CD4-positive, alpha-beta T cell treated with Interleukin-2 at 100 ng/mL for 4 hours (primary cell): ENCODE measurements at places on chromosomes 1 and 21.

GRCh38 chr1:226558036-226558650, 9.6 kb downstream of the STUM start:
- no peak for DNase-seq

DNA sequence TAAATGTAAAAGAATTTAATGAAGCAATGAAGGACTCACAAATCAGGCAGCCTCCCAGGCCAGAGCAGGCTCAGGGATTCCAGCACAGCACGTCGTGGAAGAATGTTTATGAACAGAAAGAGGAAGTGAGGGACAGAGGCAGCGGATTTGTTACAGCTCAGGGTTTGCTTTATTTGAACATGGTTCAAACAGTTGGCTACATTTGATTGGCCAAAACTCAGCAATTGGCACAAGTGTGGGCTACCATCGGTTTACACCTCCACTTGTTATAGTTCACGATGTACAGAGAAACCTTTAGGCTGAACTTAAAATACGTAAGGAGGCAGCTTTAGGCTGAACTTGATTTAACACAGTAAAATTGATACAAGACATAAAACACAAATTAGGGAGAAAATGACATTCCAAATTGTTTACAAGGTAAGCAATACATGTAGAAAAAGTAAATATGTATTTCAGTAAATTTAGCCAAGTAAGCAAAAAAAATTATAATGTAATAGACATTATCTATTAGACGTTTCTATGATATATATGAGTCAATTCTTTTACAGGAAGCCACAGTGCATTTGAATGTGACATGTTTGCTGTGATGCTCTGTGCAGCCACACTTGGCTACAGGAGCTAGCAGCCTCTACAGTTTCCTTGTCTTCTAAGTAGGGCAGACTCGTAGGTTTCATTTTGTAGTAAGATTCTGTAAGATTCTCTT, 126.5 kb downstream of the ADSS2 start:
- DNase-seq = peak; percentile 67

DNA sequence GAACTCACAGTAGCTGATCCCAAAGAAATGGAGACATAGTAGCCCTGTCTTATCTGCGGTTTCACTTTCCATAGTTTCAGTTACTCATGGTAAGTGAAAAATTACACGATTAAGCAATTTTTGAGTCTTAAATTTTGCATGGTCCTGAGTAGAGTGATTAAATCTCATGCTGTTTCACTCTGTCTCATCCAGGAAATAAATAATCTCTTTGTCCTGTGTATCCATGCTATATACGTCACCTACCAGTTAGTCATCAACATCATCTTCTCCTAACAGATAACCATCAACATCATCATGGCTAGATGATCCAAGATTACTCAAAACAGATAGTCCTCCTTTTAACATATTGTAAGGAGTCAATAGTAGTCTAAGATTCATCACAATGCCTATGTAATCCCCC, 1589.3 kb downstream of the BRINP3 start:
- DNase-seq = no peak

GRCh38 chr1:171142416-171143385, 42.4 kb upstream of the FMO2 start:
- no peak for DNase-seq

GRCh38 chr21:32065654-32066053, 192.8 kb downstream of the HUNK start:
- DNase-seq = no peak

GRCh38 chr1:218380125-218380977, 35.2 kb downstream of the TGFB2 start:
- DNase-seq = no peak

GRCh38 chr1:220890602-220891001, 11.4 kb downstream of the HLX start:
- no peak for DNase-seq

DNA sequence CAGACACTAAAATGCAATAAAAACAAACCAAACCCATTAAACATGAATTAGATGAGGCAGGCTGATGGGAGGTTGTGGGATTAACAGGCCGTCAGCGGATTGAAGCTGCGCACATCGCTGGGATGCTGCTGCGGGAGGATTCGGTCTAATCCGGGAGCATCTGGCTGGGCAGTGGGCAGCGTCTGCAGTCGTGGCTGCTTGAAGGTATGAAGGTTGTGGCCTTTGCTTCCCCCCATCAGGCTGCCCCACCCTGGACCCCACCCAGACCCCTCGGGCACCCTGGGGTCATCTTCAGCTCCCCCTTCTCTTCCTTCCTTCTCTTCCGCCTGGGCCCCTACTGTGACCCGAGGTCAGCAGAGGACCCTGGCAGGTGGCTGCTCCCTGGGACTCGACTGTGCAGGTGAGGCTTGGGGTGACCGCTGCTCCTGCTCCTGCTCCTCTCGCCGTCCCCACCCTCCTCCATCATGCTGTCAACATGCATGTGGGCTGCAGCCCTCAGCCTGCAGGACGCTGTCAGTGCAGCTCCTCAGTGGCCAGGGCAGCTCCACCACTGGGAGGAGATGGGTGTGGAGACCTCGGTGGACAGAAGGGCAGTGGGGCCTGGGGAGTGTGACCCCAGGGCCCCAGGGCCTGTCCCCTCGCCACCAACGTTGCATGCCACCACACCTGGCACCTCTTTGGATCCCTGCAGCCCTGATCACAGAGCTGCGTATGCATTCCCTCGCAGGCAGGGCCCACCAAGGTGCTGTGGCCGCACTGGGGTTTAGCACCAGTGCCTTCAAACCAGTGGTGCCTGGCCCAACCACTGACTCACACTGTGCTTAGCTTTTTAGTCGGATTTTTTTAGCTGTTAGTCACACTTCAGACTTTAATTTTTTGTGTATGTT, 112.2 kb upstream of the COL6A1 start:
- DNase-seq = no peak

DNA sequence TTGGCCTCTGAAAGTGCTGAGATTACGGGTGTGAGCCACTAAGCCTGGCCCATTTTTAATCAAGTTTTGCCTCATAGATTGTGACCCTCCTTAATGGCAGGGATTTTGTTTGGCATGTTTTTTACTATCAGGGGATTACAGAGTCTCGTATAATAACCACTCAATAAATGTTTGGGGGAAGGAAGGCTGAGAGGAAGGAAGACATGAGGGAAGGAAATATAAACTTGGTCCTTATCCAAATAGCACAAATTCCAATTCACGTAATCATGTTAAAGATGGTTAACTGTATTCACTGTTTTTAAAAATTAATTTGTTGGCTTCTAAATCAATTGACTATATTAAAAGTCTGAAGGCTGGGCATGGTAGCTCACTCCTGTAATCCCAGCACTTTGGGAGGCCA, 30.9 kb upstream of the SERTAD4 start:
- DNase-seq = no peak

GRCh38 chr1:204128464-204128963, 23.3 kb downstream of the ETNK2 start:
- no peak for DNase-seq

- no peak for DNase-seq
These were observed 47.2 kb upstream of the ECE1 start for GRCh38 chr1:21337454-21337927.

- peak; percentile 12 for DNase-seq
These were observed 18.1 kb downstream of the PLOD1 start for GRCh38 chr1:11952455-11953109.

- DNase-seq = no peak
These were observed 71.1 kb downstream of the RABGAP1L start for GRCh38 chr1:174230399-174230798.

GRCh38 chr1:170703591-170703990, 39.7 kb downstream of the PRRX1 start:
- DNase-seq = no peak

- DNase-seq = no peak
These were observed 1.4 kb upstream of the MIA3 start for GRCh38 chr1:222616525-222616924.

GRCh38 chr1:209710847-209711246, 6.2 kb downstream of the HSD11B1 start:
- DNase-seq = no peak

DNA sequence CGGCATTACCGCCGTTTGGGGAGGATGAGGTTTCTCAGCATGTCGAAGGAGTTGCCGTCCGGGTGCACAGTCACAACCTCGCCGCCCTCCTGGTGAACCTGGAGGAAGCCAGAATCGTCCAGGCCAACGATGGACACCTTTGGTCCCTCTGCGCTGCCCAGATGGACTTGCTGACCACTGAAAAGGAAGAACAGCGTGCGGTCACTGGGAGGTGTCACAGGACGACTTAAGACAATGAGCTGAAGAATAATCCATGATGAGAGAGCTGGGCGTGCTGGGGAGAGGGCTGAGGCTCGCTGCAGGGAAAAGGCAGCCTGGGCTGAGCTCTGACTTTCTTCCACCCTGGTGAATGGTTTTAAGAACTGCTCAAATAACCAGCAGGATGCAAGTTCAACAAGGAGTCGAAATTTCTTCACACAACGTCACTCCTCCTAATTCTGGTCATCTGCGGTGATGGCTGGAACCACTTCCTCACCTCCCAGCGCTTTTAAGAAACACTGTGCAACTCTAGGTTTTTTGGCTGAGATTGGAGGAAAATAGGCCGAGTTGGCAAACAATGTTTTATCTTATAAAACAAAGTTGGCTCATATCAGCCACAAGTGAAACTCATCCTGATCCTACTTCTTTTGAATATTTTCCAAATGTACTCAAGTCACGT, 55.5 kb downstream of the SIM2 start:
- DNase-seq = no peak

GRCh38 chr1:86068271-86068721, 88.3 kb downstream of the COL24A1 start:
- DNase-seq = no peak

- DNase-seq = no peak
These were observed 61.9 kb downstream of the DNTTIP2 start for GRCh38 chr1:93816970-93817678.

- no peak for DNase-seq
These were observed 6.9 kb upstream of the ANKRD35 start for GRCh38 chr1:145892486-145893087.

GRCh38 chr1:14613926-14614325, 15.4 kb downstream of the KAZN start:
- DNase-seq = no peak

DNA sequence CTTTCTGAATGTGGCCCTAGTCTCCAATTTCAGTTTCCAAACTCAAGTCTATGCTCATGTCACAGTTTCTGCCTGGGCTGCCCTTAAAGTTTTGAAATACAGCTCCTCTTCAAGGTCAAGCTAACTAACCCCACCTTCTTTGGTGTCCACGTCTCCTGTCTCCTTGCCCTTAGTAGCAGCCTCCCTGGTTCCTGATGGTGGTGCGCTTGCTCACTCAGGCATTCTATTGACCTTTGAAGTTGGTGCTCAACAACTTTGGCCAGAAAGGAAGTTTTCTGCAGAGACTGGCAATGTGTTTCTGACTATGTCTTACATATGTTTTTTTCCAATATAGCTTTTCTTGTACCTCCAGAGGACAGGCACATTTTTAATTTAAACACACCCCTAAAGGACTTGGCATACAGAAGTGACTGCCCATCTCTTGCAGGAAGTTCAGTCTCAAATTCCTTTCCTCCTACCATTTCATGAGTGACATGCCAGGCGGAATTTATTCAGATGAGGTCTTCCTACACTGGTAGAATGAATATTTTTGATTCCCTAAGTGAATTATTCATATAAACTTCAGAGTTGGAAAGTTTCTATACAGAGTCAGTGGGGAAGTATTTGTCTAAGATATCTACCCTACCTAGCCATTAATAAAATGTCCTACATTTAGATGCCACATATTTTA, 364.3 kb upstream of the USP24 start:
- DNase-seq = no peak

DNA sequence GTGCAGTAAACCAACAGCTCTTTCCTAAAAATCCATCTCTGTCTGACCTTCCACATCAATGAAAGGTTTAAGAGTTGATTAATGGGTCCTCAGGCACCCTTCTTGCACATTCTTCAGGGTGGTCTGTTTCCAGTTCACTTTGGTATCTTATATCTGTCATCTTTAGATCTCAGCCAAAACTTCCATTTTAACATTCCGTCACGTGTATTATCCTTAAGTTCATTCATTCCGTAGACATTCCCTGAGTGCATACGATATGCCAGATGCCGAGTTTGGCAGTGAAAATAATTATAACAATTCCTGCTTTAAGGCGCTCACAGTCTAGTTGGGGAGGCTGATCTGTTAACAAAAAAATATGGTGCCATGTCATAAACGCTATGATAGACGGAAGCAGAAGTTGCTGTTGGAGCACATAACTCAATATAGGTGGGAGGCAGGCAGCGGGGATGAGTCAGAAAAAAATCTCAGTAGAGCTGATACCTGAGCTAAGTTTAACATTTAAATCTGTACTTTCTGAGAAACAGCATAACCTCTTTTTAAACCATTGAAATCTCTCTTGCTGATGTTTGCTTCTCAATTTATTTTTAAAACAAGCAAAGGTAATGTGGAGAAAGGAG, 59.6 kb upstream of the HOOK1 start:
- DNase-seq = no peak

DNA sequence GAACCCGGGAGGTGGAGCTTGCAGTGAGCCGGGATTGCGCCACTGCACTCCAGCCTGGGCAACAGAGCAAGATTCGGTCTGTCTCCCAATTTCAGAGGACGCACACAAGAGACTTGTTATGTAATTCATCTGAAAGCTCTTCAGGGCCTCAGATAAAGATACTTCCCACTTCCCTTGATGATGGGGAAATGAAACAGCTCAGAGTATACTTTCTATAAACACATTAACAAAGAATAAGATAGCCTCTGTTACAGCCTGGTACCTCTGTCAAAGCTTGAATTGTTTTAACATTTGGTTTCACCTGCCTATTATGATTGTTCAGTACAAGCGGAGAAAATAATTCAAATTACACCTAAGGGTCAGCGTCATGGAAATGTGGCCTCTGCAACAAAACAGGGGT, 622.9 kb upstream of the ADGRL4 start:
- no peak for DNase-seq

GRCh38 chr1:41892301-41892781, 26.4 kb downstream of the HIVEP3 start:
- peak; percentile 42 for DNase-seq

DNA sequence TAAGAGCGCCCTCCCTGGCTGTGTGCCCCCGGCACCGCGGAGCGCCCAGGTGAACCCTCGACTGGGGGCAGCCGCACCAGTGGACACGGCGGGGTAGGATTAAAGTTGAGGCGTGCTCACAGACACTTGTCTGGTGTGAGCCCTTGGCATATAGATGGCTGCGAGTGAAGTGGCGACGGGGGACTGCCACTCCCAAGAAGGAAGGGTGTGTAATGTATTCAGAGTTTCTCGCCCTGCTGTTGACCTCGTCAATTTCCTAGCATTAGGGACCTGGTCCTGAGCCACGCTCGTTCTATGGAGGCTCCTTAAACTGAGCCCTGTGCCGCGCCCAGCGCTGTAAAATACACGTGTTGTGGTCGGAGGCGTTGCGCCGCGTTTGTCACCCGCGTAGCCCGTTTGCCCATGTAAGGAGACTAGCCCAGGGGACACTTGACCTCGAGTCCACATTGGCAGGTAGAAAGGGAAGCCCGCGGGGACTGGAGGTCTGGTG, 554 bp downstream of the EVA1C start:
- DNase-seq = no peak

GRCh38 chr1:119008483-119009311, 20.6 kb upstream of the TBX15 start:
- DNase-seq = peak; percentile 4

GRCh38 chr21:25081096-25081495, 526.2 kb downstream of the MRPL39 start:
- DNase-seq = no peak

- DNase-seq = no peak
These were observed 1.3 kb upstream of the HES4 start for GRCh38 chr1:1001057-1001783.
